ENCODE measurements at places on chromosomes 2 and 18.

- DNase-seq, result no peak
Observed at GRCh38 chr2:20372896-20373640, 22.4 kb upstream of the PUM2 start.

DNA sequence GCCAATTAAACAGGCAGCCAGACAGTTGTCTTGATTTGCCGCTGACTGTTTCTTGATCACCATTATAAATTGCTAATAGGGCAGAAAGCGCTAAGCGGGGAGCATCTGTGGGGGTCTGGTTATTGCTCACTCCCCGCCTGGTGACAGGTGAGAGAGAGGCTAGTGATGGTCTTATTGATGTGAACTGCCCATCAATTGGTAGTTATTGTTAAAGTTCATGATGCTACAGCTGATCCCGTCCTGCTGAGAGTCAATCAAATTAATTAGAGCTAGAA lies 148.5 kb downstream of the LNPK start:
- no peak for DNase-seq

DNA sequence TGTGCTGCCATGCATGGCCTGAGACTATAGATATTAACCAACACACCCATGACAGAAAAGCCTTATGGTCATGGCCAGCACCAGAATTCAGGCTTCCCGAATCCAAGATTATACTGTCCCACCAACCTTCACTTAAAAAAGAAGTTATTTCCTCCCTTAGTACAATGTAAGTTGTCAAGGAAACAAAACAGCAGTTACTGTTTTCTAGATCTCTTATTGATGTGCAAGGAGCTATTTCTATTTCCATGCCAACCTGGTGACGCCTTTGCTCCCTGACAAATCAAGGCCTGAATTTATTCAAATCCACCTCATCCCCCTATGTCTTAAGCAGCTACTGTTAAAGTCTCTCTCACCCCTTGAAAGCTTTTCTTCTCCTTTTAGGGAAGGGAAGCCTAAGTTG lies 249.3 kb downstream of the ZNF521 start:
- DNase-seq, result no peak

- no peak for DNase-seq
Observed at GRCh38 chr2:191347881-191348280, 102.7 kb downstream of the MYO1B start.

GRCh38 chr18:68841301-68841700 lies 43.4 kb downstream of the CCDC102B start:
- no peak for DNase-seq

GRCh38 chr18:30682672-30683071 lies 359.9 kb downstream of the DSC3 start:
- no peak for DNase-seq

DNA sequence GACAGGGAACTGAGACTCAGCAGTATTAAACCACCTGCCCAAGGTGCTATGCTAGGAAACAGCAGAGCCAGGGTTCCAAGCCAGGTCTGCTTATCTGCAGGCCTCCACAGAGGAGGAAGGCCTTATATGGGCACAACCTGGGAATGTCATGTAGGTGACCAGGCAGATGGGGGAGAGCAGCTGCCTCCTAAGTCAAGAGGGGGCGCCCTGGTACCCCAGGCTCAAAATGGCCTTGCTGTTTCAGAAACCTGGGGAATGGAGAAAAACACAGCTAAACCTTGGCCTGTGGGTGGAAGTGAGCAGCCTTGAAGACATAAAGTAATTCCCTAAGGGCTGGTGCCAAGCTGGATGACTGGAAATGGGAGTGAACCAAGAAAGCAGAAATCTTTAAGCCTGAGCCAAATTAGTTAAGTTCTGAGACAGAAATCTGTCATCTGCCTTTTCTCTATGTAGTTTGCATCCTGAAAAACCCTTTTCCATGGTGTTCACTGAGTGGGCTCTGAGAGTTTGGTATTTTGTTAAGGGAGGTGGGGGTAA lies 79.1 kb downstream of the MAPK4 start:
- no peak for DNase-seq

DNA sequence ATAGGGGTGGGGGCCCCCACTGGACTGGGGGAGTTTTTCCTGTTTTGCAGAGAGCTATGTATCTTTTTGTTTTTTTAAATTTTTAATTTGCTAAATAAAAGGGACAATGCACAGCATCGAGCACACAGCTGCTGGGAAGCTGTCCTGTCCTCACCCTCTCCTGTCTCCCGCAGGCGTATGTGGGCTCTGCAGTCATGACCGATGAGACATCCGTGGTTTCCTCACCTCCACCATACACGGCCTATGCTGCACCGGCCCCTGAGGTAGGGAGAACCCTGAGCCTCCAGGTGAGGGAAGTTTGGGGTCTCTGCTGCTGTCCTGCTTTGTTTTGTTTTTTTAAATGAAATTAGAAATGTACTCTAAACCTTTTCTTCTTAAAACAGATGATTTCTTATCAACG lies 27.6 kb downstream of the PLEKHB2 start:
- DNase-seq, result no peak
